Motor neuron (in vitro differentiated cells): ENCODE measurements at places on chromosomes 6 and 20. TPM values are rescaled to one million over a fixed set of nuclear protein-coding genes. Genes with fewer than 3 reads are reported as not detected.

The SAMD5 gene
- 22.7 and 26.4 TPM in 2 replicates for total RNA-seq

The CD109 gene
- total RNA-seq = 24.1 and 55.2 TPM in 2 replicates

The SASH1 gene
- 19.1 and 21.7 TPM in 2 replicates for total RNA-seq

The LY6G6C gene
- 0.27 TPM in 1 of 2 replicates, not detected in the other for total RNA-seq

The C20orf204 gene
- 2.4 and 2.7 TPM in 2 replicates for total RNA-seq

The EFCAB8 gene
- total RNA-seq = 0.27 TPM in 1 of 2 replicates, not detected in the other

The TMEM170B gene
- total RNA-seq = 21.9 and 22.1 TPM in 2 replicates

The IL20RA gene
- 3.5 and 8.8 TPM in 2 replicates for total RNA-seq

The TMEM151B gene
- 13.5 and 15.0 TPM in 2 replicates for total RNA-seq

The SCAF8 gene
- total RNA-seq = 20.4 and 24.1 TPM in 2 replicates

The TMEM217 gene
- total RNA-seq = 3.6 and 4.8 TPM in 2 replicates

The MUC21 gene
- total RNA-seq = 0.69 TPM in 1 of 2 replicates, not detected in the other

The C6orf52 gene
- 1.8 TPM in 1 of 2 replicates, not detected in the other for total RNA-seq

The LHFPL5 gene
- total RNA-seq = not detected in 2 replicates

The PHF10 gene
- 21.1 and 25.5 TPM in 2 replicates for total RNA-seq

The DSP gene
- total RNA-seq = 0.78 TPM in 2 replicates

The NEU1 gene
- total RNA-seq = 26.7 and 31.7 TPM in 2 replicates

The ARMC12 gene
- 0.90 and 1.3 TPM in 2 replicates for total RNA-seq

The EDN3 gene
- total RNA-seq = not detected in 2 replicates

The BPIFB2 gene
- not detected in 2 replicates for total RNA-seq

The NR2E1 gene
- total RNA-seq = 1.1 and 1.2 TPM in 2 replicates

The FRMD1 gene
- total RNA-seq = 0.11 and 0.25 TPM in 2 replicates

The ARFRP1 gene
- total RNA-seq = 27.8 and 31.8 TPM in 2 replicates

The PNPLA1 gene
- total RNA-seq = 0.26 and 0.56 TPM in 2 replicates

The PGM3 gene
- 27.0 and 34.0 TPM in 2 replicates for total RNA-seq

The TUBB1 gene
- 0.57 and 1.6 TPM in 2 replicates for total RNA-seq

The ANGPT4 gene
- total RNA-seq = 0.14 and 0.23 TPM in 2 replicates

The CDH26 gene
- total RNA-seq = 0.41 and 0.92 TPM in 2 replicates

The CST5 gene
- 0.85 TPM in 1 of 2 replicates, not detected in the other for total RNA-seq
